ENCODE measurements at places on chromosomes 2 and 18.
A peak's percentile ranks its signal among the peaks of the same experiment; 100 is the strongest.

DNA sequence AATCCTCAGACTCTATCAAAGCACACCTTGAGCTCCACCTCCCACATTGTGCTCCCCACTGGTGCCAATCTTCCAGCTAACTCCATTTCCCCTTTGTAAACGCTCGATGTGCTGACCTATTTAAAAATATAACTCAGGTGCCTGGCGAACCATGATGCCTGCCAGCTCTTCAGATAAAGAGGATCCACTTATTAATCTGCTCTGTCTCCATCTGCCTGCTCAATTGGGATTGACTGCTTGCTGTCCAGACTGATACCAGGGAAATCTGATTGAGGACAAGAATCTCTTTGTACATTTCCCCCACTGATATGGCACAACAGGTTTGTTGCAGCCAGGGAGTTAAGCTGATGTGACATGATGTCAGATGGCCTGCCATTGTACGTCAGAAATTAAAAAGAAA, 2036.5 kb upstream of the CELF4 start:
- DNase-seq, result no peak

- DNase-seq, result no peak
Measured at GRCh38 chr2:1664076-1664605, 80.2 kb downstream of the PXDN start.

- DNase-seq, result peak; percentile 49
Measured at GRCh38 chr18:74367905-74368304, 52.3 kb downstream of the C18orf63 start.

GRCh38 chr18:72995558-72995957, 127.8 kb upstream of the NETO1 start:
- DNase-seq, result no peak

GRCh38 chr2:60408207-60408606, 145.2 kb downstream of the BCL11A start:
- DNase-seq, result no peak

Measured in heart left ventricle (tissue), 16 donors.